ENCODE measurements at places on chromosomes 5 and 9.

DNA sequence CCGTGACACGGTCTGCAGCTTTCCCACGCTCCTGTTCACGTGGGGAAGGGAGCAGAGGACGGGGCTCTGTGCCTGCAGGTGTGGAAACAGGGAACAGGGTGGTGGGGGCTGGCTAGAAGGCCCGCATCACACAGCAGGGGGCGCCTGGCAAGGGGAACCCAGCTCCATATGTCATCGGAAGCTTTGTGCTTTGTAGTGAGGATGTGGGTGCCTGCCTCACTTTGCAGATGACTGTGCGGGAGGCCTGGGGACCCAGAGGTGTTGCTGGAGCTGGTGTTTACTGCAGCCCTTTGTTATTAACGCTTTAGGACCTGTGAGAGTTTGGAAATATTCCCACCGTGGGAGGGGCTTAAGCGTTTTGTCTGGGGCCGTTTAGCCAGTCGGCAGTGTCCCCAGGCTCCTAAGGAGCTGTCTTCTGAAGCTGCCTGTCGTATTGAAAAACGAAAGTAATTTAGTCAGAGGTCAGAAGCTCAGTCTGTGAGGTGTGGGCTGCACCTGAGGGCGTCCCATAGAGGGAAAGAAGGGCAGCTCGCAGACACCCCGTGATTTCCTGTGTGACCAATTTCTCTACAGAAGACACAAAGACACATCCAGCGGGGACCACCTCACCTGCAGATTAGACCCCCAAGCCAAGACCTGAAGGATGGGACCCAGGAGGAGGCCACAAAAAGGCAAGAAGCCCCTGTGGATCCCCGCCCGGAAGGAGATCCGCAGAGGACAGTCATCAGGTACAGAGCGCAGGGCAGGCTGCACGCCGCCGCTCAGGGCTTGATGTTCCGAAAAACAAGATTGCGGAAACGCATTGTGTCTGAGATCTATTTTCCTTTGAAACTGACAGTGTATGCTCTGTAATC, 9.1 kb downstream of the MAN1B1 start:
- DNase-seq = no peak

DNA sequence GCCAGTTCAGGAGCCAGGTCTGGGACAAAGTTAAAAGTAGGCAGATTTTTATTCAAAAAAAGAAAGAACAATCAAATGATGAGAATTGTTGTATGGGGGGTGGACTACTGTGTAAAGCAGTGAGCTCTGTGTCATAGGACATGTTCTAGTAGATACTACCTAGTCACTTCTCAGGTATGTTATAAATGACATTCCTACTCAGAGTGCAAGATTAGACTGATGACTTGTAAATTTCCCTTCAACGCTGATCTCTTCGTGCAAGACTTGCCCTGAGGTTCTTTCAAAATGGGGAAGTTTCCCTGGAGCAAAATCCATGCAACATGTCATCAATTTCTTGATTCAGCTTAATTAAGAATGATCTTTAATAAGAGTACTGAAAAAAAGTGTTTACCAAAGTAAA, 175.1 kb downstream of the RORB start:
- no peak for DNase-seq

- peak; percentile 36 for DNase-seq
Observed at GRCh38 chr5:57858905-57859304, 376.3 kb upstream of the ACTBL2 start.

DNA sequence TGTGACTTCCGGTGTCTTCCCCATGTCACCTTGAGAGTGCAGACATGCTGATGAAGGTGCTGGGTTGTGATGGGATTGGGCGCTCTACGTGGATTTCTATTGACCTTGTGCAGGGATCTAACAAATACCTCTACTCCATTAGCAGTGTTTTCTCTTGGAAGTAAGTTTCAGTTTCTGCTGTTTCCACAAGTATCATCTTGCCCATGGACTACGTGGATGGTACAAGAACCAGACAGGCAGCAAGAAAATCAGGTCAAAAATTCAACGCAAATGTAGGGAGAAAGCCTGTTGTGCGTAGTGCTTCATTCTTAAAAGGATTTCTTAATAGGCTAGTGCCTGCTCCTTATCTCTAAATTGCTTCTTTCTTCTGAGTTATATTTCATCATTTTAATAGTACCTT, 60.8 kb downstream of the AOPEP start:
- DNase-seq = no peak

DNA sequence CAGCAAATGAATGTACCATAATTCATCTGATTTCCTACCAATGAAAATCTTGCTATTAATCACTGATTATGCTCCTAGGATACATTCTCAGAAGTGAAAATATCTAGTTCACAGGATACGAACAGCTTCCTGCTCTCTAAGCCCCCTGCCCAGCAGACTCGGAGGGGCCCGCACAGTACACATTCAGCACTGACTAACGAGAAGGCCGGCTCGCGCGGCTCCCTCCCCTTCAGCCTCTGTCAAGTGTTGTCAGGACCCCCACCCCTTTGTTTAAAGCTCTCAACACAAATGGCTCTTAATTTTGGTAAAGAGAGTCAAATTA, 82.0 kb downstream of the PRRT1B start:
- DNase-seq = no peak

GRCh38 chr5:73654171-73654811, 28.3 kb downstream of the ARHGEF28 start:
- no peak for DNase-seq

Data from right renal pelvis (tissue), 4 donors.